ENCODE measurements at places on chromosomes 6 and 20. TPM values are rescaled to one million over a fixed set of nuclear protein-coding genes. Genes with fewer than 3 reads are reported as not detected.
A peak's percentile ranks its signal among the peaks of the same experiment; 100 is the strongest.

Gene RPP21
- 152 TPM for total RNA-seq

Gene BTN1A1
- not detected for total RNA-seq

DNA sequence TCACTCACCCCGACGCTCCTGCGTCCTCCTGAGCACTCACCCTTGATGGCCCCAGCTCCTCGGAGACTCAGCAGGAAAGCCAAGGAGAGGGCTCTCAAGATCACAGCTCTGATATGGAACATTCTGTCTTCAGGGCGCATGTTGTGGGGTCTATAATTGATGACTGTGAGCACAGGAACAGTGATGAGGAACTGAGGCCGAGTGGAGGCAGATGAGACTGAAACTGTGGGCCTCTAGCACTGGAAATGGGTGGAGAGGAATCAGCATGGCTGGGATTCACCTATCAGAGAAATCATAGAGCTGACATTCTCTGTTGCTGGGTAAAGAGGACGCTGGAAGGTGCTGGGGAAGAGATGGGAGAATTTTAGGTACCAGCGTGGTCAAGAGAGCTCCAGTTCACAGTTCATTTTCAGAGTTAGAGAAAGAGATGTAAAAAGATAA lies at the start of gene HLA-DPA1:
TSS of gene HLA-DPA1 (minus strand) at position 219 of the 441 bp plus-strand sequence.
- DNase-seq: no peak
- H3K27me3 ChIP-seq: no peaks in the 10 kb centered on the region
- no peaks in the 10 kb centered on the region for H3K4me1 ChIP-seq
- peak within 1 kb of the TSS; percentile 35 for H3K4me3 ChIP-seq
- H3K36me3 ChIP-seq: no peaks in the 10 kb centered on the region

Gene RNF39
- 18.2 TPM for total RNA-seq

DNA sequence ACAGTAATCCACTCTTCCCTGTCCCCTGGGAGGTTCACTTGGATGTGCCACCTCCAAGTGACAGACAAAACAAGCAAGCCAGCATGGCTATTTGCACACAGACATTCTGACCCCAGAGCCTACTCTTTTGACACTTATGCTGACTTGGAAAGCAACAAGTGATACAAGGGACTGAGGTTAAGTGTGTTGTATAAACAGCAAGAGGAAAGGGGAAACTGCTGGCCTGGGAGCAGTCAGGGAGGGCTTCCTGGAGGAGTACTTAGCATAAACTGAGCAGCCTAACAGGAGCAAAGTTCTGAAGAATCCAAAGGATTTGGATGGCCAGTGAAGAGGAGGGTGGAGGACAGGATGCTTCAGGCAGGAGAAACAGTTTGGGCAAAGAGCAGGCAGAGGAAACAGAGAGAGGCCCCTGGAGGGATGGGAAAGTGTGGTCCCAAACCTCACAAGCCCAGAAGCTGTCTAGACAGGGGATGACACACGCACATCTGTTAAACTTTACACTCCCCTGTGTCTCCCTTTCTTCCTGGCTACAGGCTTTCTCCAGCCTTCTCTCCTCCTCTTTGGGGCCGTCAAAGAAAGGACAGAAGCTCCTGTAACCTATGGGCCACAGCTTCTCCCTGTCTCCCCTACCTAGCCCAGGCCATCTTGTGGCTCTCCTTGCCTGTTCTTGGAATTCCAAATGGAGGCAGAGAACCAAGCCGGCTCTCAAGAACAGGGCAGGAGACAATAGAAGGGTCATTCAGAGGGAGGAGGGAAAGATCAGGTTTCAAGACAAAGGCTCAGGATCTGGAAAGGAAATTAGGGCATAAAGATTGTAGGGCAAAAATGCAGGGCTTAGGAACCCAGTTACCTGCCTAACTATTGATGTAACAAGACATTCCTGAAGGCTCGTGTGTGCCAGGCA lies 19.3 kb downstream of the SULF2 start:
- no peaks in the 10 kb centered on the region for H3K36me3 ChIP-seq
- no peak for DNase-seq
- H3K27ac ChIP-seq: no peak overlapping the region
- no peaks in the 10 kb centered on the region for H3K27me3 ChIP-seq
- H3K4me1 ChIP-seq: peaks cover 18% of the 10 kb centered on the region

DNA sequence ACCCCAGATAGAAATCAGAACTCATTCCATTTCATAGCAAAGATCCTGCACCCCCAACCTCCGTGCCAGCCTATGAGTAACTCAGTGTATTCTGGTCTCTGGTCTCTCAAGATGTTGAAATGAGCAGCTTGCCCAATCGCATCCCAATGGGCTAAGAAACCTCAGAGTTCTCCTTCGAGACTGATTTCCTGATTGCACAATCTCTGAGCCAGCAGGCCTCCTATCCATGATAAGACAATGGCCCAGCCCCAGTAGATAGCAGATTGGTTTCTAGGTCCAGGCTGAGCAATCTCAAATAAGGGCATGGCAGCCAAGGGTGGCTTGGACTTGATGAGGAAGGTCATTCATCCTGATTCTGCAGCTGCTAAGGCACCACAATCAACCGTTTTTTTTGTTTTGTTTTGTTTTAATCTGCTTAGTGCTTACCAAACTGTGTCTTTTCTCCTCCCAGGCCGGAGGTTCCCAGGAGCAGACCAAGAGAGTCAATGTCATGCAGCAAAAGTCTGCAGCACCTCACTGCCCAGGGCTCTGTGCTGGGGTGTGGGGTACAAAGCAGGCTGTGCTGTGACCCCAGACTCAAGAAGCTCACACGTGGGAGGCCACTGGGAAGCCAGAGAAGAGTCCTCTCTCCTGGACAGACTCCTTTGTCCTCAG lies 125.1 kb upstream of the NXT1 start:
- no peaks in the 10 kb centered on the region for H3K27me3 ChIP-seq
- H3K36me3 ChIP-seq: no peaks in the 10 kb centered on the region
- H3K27ac ChIP-seq: no peak overlapping the region
- no peaks in the 10 kb centered on the region for H3K4me1 ChIP-seq
- no peak overlapping the region for H3K4me3 ChIP-seq

DNA sequence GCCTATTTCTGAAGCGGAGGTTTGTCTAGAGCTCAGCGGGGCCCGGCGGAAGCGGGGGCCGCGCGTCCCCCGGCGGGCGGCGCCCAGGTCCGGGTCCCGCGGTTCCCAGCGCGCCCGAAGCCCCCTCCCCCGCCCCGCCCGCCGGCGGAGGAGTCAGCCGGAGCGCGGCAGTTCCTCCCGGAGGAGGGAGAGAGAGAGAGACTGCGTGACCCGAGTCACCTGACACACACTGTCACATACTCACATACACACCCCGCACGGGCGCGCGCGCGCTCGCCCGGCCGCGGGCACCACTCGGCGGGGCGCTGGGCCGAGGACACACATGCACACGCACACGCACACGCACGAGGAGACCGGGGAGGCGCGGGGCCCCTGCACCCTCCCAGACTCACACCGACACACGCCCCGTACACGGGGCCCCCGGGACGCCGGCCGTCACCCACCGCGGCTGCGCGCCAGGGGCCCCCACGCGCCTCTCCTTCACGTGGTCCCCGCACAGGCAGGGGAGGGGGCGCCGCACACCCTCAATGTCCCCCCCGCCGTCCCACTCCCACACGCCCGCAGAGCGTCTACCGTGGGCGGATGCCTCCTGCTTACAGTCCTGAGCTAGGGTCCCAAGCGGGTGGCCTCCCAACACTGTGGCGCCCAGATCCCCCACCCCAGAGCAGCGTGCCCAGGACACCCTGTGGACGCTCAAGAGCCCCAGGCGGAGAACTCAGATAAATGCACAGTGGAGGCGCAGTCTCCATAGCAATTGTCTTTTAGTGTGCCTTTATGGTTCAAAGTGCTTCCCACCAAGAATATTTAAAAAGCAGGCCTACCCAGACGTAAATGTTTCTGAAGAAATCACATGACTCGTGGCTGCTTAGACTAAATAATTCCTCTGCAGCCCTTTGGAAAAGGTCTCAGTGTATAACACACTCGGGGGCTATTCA lies at the start of gene RRAGD:
TSS of gene RRAGD (minus strand) at position 203 of the 935 bp plus-strand sequence. CDS start 280 bp downstream, outside the sequence.
- H3K36me3 ChIP-seq: no peaks in the 10 kb centered on the region
- H3K27ac ChIP-seq: peak within 1 kb of the TSS; percentile 74
- no peaks in the 10 kb centered on the region for H3K27me3 ChIP-seq
- H3K4me3 ChIP-seq: peak within 1 kb of the TSS; percentile 81

- no peaks in the 10 kb centered on the region for H3K36me3 ChIP-seq
- no peaks in the 10 kb centered on the region for H3K4me1 ChIP-seq
- DNase-seq: no peak
- no peak overlapping the region for H3K27ac ChIP-seq
- H3K4me3 ChIP-seq: no peak overlapping the region
These were observed 146.5 kb upstream of the COL21A1 start for GRCh38 chr6:56393615-56394612.

Gene SPATS1
- total RNA-seq: not detected

- H3K27ac ChIP-seq: no peak overlapping the region
- peaks cover 12% of the 10 kb centered on the region for H3K36me3 ChIP-seq
- no peak overlapping the region for H3K4me3 ChIP-seq
- DNase-seq: no peak
- H3K27me3 ChIP-seq: no peaks in the 10 kb centered on the region
These were observed 28.0 kb downstream of the RRBP1 start for GRCh38 chr20:17653835-17654648.

DNA sequence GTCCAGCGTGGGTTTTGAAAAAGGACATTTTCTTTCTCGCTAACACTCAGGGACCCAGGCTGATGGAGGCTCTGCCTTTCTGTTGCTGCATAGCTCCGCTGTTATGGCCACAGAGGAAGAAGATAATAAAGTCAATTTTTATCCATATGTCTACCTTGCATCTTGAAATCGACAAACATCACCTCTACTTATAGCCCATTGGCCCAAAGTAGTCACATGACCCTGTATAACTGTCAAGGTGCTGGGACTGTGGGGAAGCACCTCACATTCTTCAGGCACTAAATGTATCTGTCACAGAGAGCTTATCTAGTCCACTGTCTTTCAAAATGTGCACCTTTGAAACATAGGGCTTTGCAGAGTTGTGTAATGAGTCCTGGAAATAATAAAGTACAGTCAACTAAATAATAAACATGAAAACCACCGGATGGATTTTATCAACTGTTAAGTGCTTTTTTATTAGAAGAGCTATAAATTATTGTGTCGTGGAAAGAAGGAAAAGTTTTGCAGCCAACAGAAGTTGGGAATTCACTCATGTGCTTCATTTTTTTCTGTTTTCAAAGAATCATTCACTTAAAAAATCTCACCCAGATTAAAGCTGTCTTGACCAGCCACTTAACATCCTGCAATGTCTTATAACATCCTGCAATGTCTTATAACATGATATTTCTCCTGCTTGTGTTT lies 47.7 kb upstream of the RCAN2 start:
- no peak overlapping the region for H3K4me3 ChIP-seq
- no peaks in the 10 kb centered on the region for H3K4me1 ChIP-seq
- no peak overlapping the region for H3K27ac ChIP-seq
- no peaks in the 10 kb centered on the region for H3K36me3 ChIP-seq

- H3K36me3 ChIP-seq: no peaks in the 10 kb centered on the region
- DNase-seq: no peak
- no peak overlapping the region for H3K4me3 ChIP-seq
- H3K27ac ChIP-seq: no peak overlapping the region
These were observed 17.1 kb downstream of the RANBP9 start for GRCh38 chr6:13694562-13694961.

- no peak overlapping the region for H3K27ac ChIP-seq
- H3K36me3 ChIP-seq: no peaks in the 10 kb centered on the region
- DNase-seq: no peak
- no peaks in the 10 kb centered on the region for H3K27me3 ChIP-seq
- no peak overlapping the region for H3K4me3 ChIP-seq
These were observed 54.6 kb upstream of the RNF217 start for GRCh38 chr6:124907596-124907995.

Gene CHRNA4
- total RNA-seq: 0.25 TPM
